Smooth muscle cell of bladder (primary cell): ENCODE measurements at places on chromosomes 5 and 9. TPM values are rescaled to one million over a fixed set of nuclear protein-coding genes. Genes with fewer than 3 reads are reported as not detected.

Gene LCNL1
- 0.57 and 3.4 TPM in 2 replicates for total RNA-seq

Gene CDH6
- 40.0 and 42.6 TPM in 2 replicates for total RNA-seq

Gene VLDLR
- 35.6 and 44.7 TPM in 2 replicates for total RNA-seq

Gene SPATA31E1
- not detected in 2 replicates for total RNA-seq

Gene CD180
- total RNA-seq = 0.14 TPM in 1 of 2 replicates, not detected in the other
